ENCODE measurements at places on chromosomes 3 and 15.

- DNase-seq, result no peak
These were observed 600.5 kb downstream of the EDEM1 start for GRCh38 chr3:5787861-5788488.

DNA sequence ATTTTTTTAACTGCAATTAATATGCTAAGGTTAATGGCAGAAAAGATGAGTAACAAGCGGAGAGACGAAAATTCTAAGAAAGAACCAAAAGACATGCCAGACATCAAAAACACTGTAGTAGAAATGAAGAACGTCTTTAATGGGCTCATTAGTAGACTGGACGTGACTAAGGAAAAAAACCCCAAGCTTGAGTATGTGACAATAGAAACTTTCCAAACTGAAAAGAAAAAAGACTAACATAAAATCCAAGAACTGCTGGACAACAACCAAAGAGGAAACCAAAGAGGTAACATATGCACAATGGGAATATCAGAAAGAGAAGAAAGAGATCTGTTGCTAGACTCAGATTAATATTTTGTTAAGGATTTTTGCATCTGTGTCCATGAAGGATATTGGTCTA is 94.6 kb upstream of the SETMAR start:
- DNase-seq, result no peak

DNA sequence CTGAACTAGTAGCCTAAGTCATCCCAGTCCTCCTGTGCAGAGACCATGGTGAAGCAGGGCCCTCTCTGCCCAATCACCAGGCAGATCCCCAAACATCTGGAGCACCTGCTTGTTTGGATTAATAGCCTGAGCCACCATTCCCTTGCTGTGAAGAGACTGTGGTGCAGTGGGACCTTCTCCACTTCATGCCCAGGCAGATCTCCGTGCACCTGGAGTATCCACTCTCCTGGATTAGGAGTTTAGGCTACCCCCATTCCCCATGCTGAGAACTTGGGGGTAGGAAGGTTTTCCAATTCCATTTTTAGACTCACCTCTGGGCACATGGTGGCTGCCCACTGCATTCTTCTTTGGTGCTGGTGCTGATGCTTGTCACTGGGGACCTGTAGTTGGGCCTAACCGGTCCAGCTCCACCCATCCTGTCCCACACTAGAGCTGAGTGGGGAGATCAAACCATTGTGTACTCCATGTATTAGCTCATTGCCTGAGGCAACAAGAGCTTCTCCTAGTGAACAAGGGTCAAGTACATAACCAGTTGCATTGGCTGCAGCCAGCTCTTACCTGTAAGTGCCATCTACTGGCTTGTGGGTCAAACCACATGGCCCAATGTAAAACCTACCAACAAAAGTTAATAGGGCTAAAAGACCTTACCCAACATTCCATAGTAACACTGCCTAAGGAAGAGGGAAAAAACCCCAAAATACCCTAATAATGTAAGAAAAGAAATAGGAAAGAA is 382.5 kb upstream of the CBLB start:
- no peak for DNase-seq

GRCh38 chr3:120129718-120130513 is 35.7 kb upstream of the GSK3B start:
- no peak for DNase-seq

GRCh38 chr15:66653398-66653797 is 48.6 kb upstream of the SMAD6 start:
- DNase-seq, result no peak

DNA sequence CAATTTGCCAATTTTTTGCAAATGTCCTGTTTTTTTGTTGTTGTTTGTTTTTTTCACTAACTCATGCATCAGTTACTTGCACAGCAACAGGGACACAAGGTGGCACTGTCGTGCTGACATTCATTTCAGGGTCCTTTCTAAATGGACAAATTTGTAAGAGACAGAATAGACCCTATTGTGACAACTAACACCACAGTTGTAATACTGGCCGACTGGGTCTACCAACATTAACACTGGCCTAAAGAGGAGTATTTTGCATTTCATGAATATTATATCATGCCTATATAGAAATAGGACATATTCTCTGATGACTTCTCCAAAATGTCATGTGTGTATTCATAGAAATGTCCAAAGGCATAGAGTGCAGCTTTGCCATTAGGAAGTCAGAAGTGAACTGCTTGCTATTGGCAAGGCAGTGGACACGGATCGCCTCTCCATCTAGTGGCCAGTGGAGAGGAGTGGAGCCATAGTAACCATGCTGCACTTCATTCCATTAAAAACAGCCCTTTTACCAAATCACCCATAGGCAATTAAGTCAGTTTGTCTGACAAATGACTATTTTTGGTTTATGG is 54.8 kb downstream of the ZBTB20 start:
- DNase-seq, result no peak

GRCh38 chr15:48945386-48945785 is 18.3 kb downstream of the SHC4 start:
- no peak for DNase-seq

DNA sequence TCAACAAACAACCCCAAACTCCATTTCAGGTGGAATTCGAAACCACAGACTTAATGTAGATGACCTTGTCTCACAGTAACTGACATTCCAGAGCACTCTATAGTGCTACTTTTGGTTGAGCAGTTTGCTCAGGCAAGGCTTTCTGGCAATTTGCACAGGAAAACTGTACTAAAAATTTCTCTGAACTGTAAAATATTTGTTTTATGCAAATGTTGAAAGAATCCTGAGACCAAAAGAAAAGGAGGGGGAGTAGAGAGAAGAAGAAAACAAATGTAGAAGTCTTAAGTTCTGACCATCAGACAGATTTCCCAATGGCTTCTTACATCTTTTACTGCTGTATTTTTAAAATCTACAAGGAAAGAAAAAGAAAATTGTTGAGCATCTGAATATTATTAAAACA is 53.5 kb downstream of the DTWD1 start:
- DNase-seq, result no peak

GRCh38 chr15:83458381-83458780 is 11.2 kb downstream of the SH3GL3 start:
- no peak for DNase-seq

DNA sequence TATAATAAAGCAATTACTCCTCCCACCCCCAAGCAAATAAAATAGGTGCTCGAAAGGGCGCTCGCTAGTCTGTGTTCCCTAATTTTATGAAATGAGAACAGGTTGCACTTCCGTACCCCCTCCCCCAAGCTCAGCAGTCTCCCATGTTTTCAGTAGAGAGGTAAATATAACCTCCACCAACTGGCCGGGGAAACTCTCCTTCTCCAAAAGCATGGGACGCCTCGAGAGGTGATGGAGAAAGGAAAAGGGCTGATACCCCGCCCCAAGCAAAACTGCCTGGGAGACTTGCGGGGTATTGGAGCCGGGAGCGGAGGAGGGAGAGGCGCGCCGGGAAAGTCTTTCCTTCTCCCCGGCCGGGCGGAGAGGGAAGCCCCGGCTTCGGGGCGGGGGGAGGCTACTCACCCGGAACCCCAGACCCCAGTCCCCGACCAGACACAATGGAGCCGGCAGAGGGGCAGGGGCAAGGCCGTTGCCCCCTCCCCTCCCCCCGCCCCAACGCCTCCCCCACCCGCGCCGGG is 605 bp downstream of the DCUN1D1 start:
- DNase-seq, result no peak

- peak; percentile 54 for DNase-seq
These were observed 23.9 kb upstream of the AP4E1 start for GRCh38 chr15:50884540-50884939.
